ENCODE measurements at places on chromosomes 5 and 9.

DNA sequence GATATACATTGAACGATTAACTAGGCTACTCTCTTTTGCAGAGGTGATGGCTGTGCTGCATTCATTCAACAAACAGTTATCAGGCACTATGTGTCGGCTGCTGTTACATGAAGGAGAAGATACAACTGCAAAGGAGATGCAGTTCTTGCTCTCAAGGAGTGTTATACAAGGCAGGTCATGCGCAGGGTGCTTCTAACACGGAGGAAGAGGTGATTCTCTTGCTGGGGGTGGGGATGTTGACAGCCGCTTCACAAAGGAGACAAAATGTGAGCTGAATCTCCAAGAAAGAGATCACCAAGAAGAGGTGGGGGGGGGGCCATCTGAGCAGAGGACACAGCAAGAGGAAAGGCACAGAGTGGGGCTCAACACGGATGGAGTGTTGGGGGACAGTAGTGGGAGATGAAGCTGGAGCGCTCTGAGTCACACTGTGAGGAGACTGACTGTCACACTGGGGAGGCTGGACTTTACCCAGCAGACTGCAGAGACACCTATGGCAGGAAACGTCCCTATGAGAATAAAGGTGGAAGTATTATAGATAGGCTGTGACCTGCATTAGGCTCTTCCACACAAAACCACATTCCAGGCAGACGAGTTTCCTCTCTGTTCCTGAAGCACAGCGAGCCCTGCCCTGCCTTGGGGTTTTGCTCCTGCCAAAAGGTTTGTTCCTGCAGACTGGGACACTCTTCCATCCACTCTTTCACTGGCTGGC is 20.9 kb downstream of the NDUFA8 start:
- DNase-seq = no peak

- no peak for DNase-seq
Measured at GRCh38 chr5:96180684-96181435, 219.2 kb upstream of the ELL2 start.

DNA sequence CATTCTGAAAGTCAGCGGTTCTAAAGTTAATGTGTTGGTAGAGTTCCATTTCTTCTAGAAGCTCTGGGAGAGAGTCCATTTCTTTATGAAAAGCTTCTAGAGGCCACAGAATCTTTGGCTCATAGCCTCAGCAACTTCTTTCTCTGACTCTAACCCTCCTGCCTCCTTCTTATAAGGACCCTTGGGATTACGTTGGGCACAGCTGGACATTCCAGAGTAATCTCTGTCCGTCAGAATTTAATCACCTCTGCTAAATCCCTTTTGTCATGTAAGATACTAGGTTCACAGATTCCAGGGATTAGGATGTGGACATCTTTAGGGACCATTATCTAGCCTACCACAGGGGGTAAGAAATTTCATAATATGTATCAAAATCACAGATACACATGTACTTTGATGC is 22.6 kb upstream of the ANKDD1B start:
- no peak for DNase-seq

DNA sequence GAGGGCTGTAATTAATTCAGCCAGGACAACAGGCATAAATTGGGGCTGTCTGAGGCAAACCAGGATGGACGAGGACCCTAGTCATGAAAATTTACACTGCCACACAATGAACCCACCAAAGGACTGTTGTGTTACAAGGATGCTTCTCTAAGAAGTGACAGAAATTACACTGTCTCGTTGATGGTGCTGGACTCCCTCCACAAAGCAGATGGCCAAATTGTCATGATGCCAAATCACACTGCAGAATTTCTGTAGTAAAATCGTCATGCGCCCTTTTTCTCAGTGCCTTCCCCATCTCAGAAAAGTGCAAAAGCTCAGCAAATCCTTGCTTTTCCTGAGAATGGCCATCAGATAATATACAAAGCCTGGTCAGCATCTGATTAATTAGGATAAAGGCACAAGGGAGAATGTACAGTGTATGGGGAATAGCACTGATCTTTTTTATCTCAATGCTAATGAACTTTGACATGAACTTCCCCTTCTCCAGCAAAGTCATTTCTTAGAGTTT is 545.8 kb downstream of the CSNK1G3 start:
- no peak for DNase-seq

GRCh38 chr9:35236692-35237091 is 74.9 kb downstream of the UNC13B start:
- no peak for DNase-seq

- no peak for DNase-seq
Measured at GRCh38 chr9:84301851-84302250, 38.7 kb downstream of the SLC28A3 start.

DNA sequence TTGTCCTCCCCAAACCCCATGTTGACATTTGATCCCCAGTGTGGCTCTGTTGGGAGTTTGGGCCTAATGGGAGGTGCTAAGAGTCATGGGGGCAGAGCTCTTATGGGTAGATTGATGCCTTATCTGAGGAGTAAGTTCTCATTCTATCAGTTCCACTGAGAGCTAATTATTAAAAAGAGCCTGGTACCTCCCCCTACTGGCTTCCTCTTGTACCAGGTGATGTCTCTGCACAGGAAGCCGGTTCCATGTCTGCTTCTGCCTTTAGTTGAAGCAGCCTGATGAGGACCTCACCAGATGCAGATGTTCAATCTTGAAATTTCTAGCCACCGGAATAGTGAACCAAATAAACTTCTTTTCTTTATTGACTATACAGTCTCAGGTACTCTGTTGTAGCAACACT is 10.8 kb downstream of the GABRB2 start:
- no peak for DNase-seq

GRCh38 chr9:78669591-78669990 is 372.7 kb downstream of the PSAT1 start:
- DNase-seq = no peak

- DNase-seq = no peak
Measured at GRCh38 chr9:7342736-7343135, 456.8 kb downstream of the DMAC1 start.

DNA sequence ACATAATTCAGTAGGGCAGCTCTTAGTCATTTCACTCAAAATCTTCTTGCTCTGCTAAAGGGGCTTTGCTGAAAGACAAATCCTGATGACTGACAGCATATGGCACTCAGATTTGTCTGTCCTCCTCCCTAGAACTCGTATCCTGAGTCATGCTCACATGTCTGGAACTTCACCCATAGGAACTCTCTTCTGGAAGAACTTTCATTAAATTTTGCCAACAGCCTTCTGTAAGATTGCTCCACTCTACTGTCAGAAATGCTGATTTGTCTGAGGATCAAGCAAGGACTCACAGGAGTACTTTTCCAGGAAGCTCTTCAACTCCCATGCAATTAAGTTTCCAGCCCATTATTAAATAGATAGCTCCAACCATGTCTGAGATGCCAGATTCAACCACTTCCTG is 59.8 kb upstream of the SNX2 start:
- DNase-seq = no peak

DNA sequence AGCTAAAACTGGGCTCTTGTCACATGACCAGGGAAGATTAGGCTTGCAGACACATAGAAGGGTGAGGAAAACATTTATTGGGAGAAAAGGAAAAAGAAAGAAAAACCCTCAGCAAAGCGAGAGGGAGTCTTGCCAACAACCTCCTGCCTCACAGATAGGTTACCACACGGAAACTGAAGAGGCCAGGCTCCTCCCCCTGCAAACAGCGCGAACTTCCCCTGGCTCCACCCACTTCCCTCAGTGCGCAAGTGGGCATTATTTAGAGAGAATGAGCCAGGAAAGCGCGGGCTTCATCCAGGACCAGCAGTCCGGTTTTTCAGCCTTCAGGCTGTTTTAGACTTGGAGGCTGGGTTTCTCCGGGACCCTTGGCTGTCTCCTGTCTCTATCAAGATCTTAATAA is 70.3 kb downstream of the STK32A start:
- DNase-seq = no peak

GRCh38 chr9:4678679-4679267 is 596 bp upstream of the CDC37L1 start:
- no peak for DNase-seq

DNA sequence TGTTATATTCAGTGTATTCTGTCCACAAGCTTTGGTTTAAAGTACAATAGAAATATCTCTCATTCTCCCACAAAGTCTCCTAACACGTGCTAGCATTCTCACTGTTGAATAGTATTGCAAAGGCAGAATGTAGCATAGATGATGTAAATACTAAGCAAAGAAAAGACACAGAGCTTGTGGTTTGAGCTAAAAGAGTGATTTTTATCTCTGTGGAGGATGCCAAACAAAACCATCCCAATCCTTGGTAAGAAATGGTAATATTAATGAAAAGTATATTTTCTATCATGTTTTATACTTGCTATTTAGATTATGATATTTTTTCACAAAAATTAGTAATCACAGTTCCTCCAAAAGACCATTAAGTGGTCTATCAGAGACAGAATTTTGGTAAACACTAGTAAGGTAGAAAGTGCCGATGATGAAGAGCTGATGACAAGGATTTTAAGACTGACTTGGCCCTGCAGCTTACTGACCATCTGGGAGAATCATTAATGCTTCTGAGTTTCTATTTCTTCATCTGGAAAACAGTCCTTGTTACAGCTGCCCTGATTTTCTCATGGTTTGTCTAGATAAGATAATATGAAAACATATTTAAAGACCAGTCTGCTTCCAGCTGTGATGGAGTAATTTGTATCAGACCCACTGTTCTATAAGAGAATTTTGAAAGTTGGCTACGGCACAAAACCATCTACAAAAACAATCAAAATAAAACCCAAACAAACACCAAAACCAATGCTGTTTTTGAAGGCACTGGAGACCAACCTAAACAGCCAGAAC is 510.2 kb downstream of the SPATA31D1 start:
- no peak for DNase-seq

- DNase-seq = no peak
Measured at GRCh38 chr9:109098960-109099308, 20.8 kb downstream of the TMEM245 start.

DNA sequence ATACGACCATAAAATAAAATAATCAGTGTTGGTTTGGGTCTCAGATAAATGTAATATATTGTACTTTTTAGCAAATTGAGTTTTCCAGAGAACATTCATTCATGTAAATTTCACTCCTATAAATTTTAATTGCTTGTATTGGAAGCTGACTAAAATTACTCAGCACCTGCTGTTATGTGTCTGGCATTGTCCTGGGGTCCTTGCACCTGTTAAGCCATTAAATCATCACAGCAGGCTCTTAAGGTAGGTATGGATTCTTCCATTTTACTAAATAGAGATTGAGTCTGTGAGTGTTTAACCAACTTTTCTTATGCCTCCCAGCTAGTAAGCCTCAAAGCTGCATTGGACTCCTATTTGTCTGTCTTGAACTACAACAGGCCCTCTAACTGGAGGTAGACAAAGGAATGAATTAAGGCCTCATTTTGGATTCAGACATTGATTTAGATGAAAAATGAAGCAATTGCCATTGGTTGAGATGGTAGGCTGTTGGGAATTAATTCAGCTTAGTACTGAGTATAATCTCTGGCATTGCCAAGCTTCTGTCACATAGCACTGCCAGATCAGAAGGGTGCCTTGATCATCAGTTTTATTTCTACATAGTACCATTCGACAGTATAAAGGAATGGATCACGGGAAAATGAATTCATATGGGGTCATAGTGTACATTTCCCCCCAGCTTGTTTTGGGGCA is 78.9 kb downstream of the PARP8 start:
- DNase-seq = no peak

- DNase-seq = no peak
Measured at GRCh38 chr5:143318270-143318669, 85.2 kb downstream of the NR3C1 start.

GRCh38 chr9:16453390-16453789 is 417.1 kb downstream of the BNC2 start:
- no peak for DNase-seq

GRCh38 chr9:70772601-70773000 is 348.8 kb downstream of the TRPM3 start:
- no peak for DNase-seq

GRCh38 chr5:105954341-105954740 is 1716.4 kb downstream of the EFNA5 start:
- DNase-seq = no peak

- no peak for DNase-seq
Measured at GRCh38 chr5:96214442-96215197, 218.4 kb downstream of the PCSK1 start.

DNA sequence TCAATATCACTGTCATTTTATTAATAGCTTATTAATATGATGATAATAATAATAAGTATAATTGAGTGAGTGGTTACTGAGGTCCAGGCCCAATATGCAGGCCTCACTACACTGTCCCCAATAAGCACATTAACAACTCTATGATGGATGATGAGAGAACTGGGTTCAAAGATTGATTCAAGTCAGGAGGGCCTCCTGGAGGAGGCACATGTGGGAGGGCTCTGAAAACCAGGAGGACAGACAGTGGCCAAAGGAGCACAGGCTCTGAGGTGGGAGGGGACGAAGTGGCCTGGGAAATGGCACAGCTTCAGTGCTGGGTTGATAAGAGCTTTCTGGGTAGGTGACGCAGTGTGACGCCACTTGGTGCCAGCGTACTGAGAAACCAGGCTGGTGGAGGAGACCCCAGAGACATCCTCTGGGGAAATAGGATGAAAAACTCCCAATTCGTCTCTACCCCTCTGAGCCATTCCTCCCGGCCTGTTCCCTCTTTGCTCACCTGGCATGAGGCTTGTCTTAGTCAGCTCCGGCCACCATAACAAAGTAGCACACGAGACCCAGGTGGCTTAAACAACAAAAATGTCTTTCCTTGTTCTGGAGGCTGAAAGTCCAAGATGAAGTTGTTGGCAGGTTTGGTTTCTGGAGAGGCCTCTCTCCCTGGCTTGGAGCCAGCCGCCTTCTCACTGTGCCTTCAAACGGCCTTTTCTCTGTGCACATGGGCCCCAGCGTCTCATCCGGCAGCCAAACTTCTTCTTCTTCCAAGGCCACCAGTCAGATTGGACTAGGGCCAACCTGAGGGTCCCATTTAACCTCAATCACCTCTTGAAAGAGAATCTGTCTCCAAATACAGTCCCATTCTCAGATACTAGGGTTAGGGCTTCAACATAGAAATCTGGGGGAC is 31.6 kb downstream of the NTNG2 start:
- no peak for DNase-seq

- DNase-seq = no peak
Measured at GRCh38 chr9:79766091-79766490, 194.3 kb downstream of the TLE4 start.

- DNase-seq = no peak
Measured at GRCh38 chr9:16206518-16206917, 653.7 kb downstream of the CCDC171 start.

GRCh38 chr5:38660194-38660668 is 103.8 kb upstream of the LIFR start:
- no peak for DNase-seq

DNA sequence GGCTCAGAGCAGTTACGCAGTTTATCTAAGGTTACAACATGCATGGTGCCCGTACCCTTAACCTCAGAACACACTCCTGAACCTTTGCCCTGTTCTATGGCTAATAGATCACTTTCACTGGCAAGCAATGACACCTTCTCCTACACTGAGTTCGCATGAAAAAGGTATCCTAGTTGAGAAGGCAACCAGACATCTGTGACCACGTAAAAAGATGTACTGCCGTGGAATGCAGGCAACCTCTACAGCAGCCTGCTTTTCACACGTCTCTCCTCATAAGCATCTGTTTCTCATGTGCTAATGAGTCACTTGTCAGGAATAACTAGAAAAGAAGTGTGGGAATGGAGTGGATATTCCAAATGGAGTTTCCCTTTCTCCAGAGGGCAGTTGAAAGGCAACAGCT is 71.4 kb downstream of the FBXO38 start:
- no peak for DNase-seq

- DNase-seq = no peak
Measured at GRCh38 chr5:103407402-103407801, 148.8 kb downstream of the MACIR start.

GRCh38 chr5:6704361-6704851 is 8.8 kb upstream of the TENT4A start:
- no peak for DNase-seq
